ENCODE measurements at places on chromosomes 16 and 17. TPM values are rescaled to one million over a fixed set of nuclear protein-coding genes. Genes with fewer than 3 reads are reported as not detected.
A peak's percentile ranks its signal among the peaks of the same experiment; 100 is the strongest.

Gene DOC2A
- total RNA-seq, result 20.9 TPM

Gene C16orf74
- 2.9 TPM for total RNA-seq

Gene RGS11
- total RNA-seq, result 24.6 TPM

DNA sequence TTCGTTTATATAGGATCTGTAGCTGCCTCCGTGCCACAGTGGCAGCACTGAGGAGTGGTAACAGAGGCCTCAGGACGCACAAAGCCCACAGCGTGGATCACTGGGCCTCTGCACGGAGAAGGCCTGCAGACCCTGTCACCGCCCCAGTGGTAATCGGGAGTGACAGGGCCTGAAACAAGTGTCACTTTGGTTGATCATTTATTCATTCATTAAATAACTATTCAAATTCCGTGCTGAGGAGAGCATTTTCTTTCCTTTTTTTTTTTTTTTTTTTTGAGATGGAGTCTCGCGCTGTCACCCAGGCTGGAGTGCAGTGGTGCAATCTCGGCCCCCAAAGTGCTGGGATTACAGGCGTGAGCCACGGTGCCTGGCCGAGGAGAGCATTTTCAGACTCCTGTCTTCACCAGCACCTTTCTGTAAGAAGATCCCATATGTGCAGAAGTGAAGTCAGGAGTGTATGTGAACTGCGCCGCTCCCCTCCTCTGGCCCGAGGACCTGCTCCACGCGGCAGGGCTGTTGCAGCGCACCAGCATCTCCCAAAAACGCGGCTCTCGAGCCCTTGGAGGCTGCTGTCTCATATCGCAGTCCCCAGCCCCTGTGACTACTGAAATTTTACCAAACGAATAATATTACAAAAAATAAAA, 44.9 kb upstream of the TRAP1 start:
- H3K4me1 ChIP-seq, result no peaks in the 10 kb centered on the region
- H3K36me3 ChIP-seq, result peaks cover 91% of the 10 kb centered on the region
- H3K27me3 ChIP-seq, result no peaks in the 10 kb centered on the region

- DNase-seq, result peak; percentile 82
- H3K4me3 ChIP-seq, result no peak overlapping the region
- H3K4me1 ChIP-seq, result peaks cover 49% of the 10 kb centered on the region
Measured at GRCh38 chr17:79789943-79790804, 6.7 kb downstream of the CBX8 start.

DNA sequence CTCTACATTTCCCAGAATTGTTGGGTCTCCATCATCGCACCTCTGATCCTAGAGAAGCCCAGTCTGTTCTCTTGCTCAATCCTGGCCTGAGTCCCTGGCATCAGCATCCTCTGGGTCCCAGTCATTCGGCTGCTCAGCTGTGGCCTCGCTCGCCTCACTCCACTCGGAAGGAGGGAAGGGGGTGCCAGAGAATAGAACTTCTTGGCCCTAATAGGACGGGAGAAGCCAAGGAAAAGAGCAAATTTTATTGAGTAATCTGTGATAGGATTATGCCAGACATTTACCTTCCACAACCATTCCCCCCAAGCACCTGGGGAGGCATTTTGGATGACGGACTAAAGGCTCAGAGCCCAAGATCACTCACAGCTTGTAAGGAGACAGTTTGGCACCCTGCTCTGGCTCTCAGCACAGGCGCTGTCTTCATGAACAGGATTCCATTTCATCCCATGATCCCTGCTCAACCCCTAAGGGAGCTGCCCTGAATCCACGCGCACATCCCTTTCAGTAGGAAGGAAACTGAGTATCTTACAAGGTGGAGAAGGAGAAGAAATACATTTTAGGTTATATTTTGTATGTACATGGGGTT, 498 bp upstream of the CLEC10A start:
- H3K27me3 ChIP-seq, result no peaks in the 10 kb centered on the region
- H3K4me1 ChIP-seq, result peaks cover 6% of the 10 kb centered on the region
- H3K27ac ChIP-seq, result peak overlapping the region; percentile 24

GRCh38 chr16:46937536-46937935, 35.9 kb downstream of the DNAJA2 start:
- no peaks in the 10 kb centered on the region for H3K36me3 ChIP-seq
- H3K27me3 ChIP-seq, result no peaks in the 10 kb centered on the region
- no peak for DNase-seq
- H3K27ac ChIP-seq, result no peak overlapping the region
- H3K4me3 ChIP-seq, result no peak overlapping the region

DNA sequence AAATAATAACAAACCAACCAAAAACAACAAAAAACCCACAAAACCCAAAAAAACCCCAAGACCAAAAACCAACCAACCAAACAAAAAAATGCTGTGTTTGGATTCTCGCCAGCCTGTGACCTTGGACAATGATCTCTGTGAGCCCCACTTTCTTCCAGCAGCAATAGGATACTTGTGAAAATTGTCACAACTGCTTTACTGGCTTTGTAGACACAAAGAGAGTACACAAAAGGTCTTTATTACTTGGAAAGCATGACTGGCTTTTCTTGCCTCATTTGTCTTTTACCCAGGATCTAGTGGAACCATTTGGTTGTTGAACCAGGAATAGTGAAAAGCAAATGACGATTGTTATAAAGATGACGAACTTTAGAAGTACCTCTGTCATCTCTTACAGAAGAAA, 256.6 kb downstream of the UTP18 start:
- H3K27me3 ChIP-seq, result peaks cover 4% of the 10 kb centered on the region
- H3K36me3 ChIP-seq, result no peaks in the 10 kb centered on the region
- H3K4me3 ChIP-seq, result no peak overlapping the region

DNA sequence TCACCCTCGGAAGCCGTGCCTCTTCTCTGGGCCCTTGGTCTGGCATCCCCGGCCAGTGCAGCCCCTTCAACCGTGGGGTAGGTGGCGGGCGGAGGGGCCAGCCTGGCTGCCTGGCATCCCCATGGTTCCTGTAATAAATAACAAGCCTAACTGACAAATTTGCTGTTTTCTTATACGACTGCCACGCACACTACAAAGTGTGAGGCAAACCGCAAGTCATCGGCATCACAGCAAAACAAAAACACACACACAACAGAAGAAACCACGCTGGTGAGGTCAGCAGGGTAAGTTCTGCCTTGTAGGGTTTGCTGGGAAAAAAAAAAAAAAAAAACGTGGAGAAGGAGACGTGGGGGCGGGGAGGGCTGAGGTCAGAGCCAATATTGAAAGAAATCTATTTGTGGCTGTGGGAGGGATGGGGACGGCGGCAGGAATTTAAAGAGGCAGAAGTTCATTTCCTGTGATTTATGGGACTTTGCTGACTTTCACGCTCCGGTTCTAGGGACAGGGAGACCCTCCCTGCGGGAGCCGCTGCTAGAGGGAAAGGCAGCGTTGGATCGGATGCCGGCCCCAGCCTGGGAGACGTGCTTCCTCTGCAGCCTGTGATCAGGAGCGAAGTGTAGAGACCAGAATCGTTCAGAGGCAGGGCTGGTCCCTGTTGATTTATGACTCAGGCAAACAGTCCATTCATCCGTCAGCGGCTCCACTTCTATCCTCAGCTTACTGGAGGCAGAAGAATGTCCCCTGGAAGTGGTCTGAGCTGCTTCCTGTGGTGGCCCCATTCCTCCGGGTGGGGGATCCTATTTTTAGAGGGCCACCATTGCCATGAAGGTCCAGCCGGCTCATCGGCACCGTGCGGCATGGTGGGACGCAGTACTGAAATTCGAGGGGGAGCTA, 162.8 kb downstream of the FOXL1 start:
- no peak for DNase-seq
- H3K36me3 ChIP-seq, result no peaks in the 10 kb centered on the region
- H3K4me1 ChIP-seq, result no peaks in the 10 kb centered on the region
- no peak overlapping the region for H3K4me3 ChIP-seq

GRCh38 chr17:39949028-39949427, 13.8 kb upstream of the GSDMA start:
- DNase-seq, result no peak
- no peaks in the 10 kb centered on the region for H3K36me3 ChIP-seq
- H3K27me3 ChIP-seq, result no peaks in the 10 kb centered on the region

GRCh38 chr17:28475151-28475900, 1.9 kb downstream of the SLC13A2 start:
- H3K27me3 ChIP-seq, result no peaks in the 10 kb centered on the region

GRCh38 chr17:81003711-81004475, 12.3 kb downstream of the CHMP6 start:
- H3K4me1 ChIP-seq, result peaks cover 13% of the 10 kb centered on the region
- H3K27ac ChIP-seq, result no peak overlapping the region
- peaks cover 45% of the 10 kb centered on the region for H3K27me3 ChIP-seq
- DNase-seq, result no peak
- H3K4me3 ChIP-seq, result peak overlapping the region; percentile 31

DNA sequence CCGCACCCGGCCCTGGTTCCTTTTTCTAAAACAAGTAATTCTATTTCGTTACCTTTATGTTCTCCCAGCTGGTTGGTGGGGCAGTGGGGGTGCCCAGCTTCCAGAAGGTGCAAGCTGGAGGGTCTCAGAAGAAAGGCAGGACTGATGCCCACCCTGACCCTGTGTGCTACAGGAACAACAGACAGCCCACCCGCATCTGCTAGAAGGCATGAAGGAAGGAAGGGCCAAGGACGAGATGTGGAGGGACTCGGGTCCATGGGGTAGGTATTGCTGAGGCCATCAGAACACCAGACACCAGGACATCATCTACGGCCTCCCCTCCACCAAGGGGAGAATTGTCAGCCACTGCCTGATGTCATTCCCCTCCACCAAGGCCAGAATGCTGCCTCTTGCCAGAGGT, 6.4 kb upstream of the CYTH1 start:
- H3K36me3 ChIP-seq, result peaks cover 16% of the 10 kb centered on the region
- no peak for DNase-seq
- no peak overlapping the region for H3K27ac ChIP-seq
- H3K4me3 ChIP-seq, result no peak overlapping the region
- H3K4me1 ChIP-seq, result peaks cover 53% of the 10 kb centered on the region

DNA sequence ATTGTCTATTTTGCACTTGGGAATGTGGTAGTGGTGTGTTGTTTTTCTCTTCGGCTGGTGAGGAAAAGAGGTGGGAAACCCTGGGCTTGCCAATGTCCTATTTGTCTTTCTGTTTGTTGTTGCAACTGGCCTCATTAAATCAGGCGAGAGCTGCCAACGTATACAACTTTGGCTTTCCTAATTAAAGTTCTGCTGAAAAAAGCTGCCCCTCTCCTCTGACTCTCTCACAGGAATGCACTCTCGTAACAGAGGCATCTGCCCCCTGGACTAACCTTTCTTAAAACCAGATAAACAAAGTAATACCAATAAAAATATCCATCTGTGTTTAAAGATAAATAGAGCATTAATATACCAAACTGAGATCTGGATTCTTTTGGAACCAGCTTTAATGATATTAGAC, 7.8 kb downstream of the CDRT15 start:
- no peaks in the 10 kb centered on the region for H3K27me3 ChIP-seq
- DNase-seq, result no peak
- no peak overlapping the region for H3K27ac ChIP-seq

- H3K4me1 ChIP-seq, result no peaks in the 10 kb centered on the region
- H3K36me3 ChIP-seq, result no peaks in the 10 kb centered on the region
- no peak overlapping the region for H3K4me3 ChIP-seq
Measured at GRCh38 chr16:86252596-86252995, 257.7 kb upstream of the FOXF1 start.

DNA sequence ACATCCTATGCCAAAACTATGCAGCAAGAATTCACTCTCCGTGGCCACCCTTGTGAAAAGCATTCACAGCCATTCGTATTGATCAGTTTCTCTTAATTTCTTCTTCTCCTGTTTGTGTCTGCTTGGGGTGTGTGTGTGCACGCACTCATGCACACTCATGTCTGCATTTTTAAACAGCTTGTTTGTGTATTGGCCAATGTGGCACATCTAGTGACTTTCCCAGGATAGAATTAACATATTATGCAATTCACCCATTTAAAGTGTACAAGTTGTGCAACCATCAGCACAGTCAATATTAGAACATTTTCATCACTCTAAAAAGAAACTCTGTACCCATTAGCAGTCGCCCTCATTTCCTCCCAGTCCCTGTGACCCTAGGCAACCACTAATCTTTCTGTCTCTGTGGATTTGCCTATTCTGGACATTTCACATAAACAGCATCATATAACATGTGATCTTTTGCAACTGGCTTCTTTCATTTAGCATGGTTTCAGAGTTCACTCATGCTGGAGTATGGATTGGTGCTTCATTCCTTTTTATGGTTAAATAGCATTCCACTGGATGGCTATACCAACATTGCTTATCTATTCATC, 20.1 kb downstream of the IRX3 start:
- H3K27me3 ChIP-seq, result no peaks in the 10 kb centered on the region
- H3K4me3 ChIP-seq, result no peak overlapping the region
- H3K4me1 ChIP-seq, result no peaks in the 10 kb centered on the region
- no peak overlapping the region for H3K27ac ChIP-seq

All from stomach (tissue), 19 donors.